ENCODE measurements at places on chromosomes 13 and 19.

DNA sequence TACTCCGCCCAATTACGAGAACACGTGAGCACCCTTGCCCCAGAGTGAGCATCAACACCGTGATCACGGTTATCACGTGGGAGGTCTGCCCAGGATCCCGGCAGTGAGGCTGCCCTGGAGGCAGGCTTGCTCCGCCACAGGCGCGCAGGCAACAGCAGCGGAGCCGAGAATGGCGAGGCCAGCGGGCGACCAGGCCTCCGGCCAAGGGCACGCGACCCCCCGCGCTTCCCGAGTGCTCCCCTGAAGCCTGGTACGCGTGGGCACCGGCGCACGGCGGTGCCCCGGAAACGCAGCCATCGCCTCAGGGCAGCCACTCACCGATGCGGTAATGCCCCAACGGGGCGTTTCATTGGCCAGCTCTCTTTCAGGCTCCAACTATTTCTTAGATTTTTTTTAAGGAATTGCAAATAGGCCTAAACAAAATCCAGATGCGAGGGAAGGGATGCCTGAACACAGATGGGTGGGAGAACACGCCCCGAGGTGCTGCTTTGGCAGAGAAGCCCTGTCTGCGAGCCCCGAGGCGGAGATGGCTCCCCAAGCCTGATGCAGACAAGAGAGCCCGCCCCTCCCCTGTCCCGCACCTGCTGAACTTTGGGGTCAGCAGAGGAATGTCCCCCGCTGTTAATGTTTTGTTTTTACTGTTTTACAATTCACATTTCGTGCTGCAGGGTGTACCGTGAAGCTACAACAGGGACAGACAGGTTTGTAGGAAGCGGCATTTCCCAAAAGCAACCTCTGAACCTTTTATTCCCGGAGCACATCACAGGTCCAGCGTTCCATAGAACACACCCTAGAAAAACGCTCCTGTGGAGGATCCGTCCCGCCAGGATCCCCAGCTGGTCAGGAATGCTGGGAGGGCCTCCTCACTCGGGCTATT lies 132.7 kb downstream of the ZDHHC20 start:
- peak; percentile 88 for DNase-seq

DNA sequence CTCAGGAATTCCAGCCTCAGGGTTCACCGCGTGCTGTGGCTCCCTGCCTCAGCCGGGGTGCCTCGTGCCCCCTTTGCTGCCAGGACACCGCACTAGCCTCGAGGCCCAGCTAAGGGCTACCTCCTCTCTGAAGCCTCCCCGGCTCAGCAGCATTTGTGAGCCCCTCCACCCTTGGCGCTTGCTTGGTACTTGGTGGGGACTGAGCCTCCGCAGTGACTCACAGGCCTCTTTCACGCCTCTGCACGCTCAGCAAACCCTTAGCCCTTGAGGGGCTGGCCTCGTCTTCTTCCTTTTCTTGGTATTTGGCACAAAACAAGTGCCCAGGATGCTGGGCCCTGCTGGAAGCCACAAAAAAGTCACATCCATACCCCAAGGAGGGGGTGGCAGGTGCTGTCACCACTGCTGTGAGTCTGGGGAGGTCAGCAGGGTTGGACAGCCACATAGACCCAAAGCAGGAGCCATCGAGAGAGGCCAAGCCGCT lies 85.4 kb upstream of the TM9SF2 start:
- no peak for DNase-seq

GRCh38 chr19:718991-719512 lies 10.3 kb downstream of the PALM start:
- peak; percentile 87 for DNase-seq

DNA sequence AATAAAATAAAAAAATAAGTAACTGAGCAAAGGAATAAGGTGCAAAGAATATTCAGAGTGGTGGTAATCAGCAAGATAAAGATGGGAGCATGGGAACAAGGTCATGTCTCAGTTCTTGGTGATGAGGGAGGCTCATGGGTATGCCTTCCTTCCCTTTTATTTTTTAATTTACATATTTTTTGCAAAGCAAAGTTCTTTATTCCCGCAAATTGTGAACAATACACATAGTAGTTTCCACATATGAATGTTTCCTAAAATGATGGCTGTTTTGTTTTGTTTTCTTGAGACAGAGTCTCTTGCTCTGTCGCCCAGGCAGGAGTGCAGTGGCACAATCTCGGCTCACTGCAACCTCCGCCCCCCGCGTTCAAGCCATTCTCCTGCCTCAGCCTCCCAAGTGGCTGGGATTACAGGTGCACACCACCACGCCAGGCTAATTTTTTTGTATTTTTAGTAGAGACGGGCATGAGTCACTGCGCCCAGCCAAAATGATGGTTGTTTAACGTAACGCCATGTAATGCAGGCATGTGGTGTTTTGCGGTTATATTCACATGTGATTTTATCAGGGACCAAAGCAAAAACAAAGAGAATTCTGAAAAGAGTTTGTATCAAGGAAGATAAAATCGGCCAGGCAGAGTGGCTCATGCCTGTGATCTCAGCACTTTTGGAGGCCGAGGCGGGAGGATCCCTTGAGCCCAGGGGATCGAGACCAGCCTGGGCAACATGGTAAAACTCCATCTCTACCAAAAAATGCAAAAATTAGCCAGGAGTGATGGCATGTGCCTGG lies 4.5 kb upstream of the ADGRE2 start:
- DNase-seq: no peak

DNA sequence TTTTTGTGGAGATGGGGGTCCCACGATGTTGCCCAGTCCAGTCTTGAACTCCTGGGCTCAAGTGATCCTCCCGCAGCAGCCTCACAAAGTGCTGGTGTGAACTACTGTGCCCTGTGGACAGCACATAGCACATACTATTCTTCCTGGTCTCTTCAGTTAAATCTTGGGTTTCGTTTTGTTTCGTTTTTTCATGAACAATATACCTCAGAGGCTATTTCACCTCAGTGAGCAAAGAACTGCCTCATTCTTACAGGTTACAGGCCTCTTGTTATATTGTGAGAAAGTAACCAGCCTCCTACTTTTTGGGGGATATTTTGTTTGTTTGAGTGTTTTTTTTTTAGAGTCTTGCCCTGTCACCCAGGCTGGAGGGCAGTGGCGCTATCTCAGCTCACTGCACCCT lies 1.3 kb upstream of the C3 start:
- DNase-seq: no peak

DNA sequence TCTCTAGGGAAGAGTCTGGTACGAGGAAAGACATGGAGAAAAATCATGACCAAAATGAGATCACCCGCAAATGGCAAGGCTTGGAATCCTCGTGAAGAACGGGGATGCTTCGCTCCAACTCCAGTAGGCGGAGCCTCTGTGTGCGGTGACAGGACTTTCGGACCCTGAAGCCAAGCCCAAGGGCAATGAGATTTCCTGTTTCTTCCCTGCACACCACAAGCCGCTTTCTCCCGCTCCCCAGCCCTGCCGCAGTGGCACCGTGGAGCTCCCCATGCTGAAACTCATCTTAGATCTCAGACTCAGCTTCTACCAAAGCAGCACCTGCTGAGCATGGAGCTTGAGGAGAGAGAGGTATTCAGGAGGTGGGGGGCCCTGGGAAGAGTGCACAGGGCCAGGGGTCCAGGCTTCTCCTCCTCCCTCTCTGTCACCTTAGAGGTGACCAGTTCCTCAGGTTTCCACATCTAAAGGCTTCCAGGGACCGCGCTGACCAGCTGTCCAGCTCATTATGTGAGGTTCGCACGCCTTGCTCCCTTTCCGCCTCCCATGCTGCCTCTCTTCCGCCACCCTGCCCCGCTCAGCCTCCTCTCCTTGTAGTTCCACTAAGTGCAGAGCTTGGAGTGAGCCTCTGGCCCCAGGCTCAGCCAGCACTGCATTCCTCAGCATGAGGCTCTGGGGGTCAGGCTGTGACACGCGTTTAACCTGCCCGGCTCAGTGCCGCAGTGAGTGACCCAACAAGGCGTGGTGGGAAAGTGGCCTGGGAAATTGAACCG lies 153.8 kb upstream of the SOX1 start:
- no peak for DNase-seq

- DNase-seq: peak; percentile 59
These were observed 831 bp downstream of the PGPEP1 start for GRCh38 chr19:18340990-18341868.

GRCh38 chr13:94706843-94707399 lies 5.4 kb downstream of the SOX21 start:
- DNase-seq: no peak

DNA sequence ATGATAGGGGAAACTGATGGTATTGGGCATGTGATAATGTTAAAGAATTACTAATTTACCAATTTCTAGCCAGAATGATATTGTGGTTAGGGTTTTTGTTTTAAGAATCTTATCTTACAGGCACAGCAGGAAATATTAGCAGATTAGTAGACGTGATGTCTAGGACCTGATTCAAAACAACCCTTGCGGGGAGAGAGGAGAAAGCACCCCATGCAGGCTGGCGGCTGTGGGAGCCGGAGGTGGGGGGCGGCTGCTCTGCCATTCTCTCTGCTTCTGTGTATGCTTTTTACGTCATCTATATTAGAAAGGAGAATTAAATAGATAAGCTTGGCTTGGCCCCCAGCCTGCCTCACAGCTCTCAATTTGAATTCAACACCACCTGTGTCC lies 41.5 kb downstream of the MLLT1 start:
- no peak for DNase-seq

DNA sequence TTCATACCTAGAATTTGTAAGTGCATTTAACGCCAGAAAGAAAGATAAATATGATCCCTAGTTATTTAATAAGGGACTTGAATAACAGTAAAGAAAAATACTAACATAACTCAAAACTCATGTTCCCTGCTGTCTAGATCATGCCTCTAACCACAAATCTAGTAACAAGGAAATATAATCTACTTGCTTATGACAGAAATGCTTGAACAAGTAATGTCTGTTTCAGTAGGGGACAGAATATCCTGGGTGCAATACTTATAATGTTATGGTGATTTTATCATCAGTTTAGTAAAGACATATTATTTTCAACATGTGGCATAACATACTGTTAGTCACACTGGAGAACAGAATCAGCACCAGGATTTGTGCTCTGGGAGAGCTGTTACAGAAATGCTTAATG lies 861.9 kb upstream of the SLITRK1 start:
- DNase-seq: peak; percentile 62

- DNase-seq: no peak
These were observed 8.6 kb downstream of the TNPO2 start for GRCh38 chr19:12715102-12715501.

DNA sequence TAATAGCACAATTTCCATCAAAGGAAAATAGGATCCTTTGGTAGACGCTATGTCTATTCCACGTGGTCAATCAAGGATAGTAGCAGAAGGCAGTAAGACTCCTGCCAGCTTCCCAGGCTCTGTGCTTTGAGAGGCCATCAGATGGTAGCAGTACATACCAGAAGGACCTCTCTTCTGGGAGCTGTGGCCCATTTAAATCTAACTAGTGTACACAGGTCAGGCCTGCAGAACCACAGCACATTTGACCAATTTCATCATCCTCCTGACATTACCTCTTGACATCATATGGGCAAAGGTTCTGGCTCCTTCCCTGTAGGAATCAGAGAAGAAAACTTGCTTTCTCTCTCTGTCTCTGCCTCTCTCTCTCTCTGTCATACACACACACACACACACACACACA lies 229.6 kb upstream of the HTR2A start:
- no peak for DNase-seq

DNA sequence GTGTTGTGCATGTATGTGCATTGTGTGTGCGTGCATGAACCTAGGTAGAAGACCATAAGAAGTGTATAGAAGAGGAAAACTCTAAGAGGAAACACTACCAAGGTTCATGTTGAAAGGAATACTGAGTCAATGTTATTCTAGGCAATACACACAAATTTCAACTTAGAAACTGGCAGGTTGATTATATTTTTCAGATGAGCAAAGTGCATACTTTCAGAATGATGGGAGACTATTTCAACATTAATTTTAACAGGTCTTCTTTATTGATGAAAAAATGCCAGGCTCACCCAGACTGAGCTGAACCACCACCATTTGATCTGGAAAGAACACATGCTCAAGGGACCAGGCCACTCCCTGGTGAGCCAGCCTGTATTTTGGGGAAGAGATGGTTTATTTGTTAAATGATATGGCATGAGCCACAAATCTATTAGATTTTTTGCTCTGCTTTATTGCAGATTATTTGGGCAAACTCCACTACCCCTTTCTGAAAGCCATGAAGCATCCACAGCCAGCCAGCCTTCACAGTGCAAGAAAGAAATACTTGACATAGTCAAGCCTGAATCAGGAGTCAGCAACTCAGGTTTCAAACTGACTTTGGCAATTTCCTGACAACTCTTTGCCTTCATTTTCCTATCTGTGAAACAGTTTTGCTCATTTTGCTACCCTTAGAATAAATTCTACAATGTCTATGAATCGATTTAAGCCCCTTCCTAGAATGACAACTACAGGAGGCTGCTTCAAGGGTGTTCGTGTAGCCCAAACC lies 368.9 kb downstream of the COG6 start:
- DNase-seq: no peak

DNA sequence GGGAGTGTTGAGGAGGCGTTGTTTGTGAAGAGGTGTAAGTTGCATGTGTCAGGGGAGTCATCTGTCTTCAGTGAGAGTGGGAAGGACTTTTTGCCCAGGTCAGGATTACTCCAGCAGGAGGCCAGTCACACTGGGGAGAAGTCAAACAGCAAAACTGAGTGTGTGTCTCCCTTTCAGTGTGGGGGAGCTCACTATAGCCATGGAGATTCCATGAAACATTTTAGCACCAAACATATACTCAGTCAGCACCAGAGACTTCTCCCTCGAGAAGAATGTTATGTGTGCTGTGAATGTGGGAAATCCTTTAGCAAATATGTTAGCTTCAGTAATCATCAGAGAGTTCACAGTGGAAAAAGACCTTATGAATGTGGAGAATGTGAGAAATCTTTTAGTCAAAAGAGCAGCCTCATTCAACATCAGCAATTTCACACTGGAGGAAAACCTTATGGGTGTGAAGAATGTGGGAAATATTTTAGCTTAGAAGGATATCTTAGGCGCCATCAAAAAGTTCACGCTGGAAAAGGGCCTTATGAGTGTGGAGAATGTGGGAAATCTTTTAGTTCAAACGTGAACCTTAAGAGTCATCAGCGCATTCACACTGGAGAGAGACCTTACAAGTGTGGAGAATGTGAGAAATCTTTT lies 8.4 kb upstream of the ZNF587 start:
- no peak for DNase-seq

DNA sequence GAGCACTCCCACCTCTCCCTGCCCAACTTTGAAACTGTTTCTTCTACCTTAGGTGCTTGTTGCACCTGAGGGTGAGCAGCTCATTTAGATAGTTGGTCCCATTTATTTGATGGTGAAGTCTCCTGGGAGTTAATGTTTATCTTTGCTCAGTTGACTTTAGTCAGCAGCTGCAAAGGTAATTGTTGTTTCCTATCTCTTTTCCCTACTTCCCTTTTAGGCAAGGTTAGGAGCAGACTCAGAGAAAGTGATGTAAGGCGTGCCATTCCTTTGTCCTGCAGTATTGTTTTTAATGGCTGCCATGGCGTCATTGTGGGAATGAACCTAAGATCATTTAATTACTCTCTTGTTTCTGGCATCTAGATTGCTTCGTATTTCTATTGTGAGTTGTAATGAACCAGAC lies 11.6 kb downstream of the AKAP11 start:
- no peak for DNase-seq

DNA sequence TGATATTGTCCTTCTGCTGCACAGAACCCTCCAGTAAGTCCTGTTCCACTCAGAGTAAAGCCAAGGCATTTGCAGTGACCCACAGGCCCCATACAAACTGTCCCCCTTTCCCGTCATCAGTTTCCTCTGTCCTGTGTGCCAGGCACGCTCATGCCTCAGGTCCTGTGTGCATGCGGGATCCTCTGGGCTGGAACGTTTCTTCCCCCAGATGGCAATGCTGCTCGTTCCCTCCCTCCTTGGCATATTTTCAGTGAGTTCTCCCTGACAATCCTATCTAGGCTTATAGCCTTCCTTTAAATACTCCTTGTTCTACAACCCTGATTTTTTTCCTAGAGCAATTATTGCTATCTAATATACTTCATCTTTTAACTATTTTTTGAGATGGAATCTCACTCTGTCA lies 5.7 kb downstream of the OPA3 start:
- no peak for DNase-seq

Measured in adipocyte (in vitro differentiated cells).